Suppressor macrophage treated with lipopolysaccharide for 4 hours (primary cell): ENCODE measurements at places on chromosomes 12 and 14.

DNA sequence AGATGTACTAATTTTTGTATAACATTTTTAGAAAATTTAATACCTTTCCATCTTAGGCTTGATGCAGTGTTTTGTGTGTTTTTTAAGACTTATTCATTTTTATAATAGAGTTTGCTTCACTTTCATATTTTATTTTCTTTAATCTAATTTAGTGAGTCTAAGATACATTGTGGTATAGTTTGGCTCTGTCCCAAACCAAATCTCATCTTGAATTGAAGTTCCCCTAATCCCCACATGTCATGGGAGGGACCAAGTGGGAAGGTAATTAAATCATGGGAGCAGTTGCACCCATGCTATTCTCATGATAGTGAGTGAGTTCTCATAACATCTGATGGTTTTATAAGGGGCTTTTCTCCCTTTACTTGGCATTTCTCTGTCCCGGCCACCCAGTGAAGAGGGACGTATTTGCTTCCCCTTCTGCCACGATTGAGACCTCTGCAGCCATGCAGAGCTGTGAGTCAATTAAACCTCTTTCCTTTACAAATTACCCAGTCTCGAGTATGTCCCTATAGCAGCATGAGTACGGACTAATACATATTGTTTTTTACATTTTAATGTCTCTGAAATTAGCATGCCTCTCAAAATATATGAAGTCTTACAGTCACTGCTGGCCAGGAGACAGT lies 34.9 kb downstream of the GABARAPL1 start:
- no peak for DNase-seq

DNA sequence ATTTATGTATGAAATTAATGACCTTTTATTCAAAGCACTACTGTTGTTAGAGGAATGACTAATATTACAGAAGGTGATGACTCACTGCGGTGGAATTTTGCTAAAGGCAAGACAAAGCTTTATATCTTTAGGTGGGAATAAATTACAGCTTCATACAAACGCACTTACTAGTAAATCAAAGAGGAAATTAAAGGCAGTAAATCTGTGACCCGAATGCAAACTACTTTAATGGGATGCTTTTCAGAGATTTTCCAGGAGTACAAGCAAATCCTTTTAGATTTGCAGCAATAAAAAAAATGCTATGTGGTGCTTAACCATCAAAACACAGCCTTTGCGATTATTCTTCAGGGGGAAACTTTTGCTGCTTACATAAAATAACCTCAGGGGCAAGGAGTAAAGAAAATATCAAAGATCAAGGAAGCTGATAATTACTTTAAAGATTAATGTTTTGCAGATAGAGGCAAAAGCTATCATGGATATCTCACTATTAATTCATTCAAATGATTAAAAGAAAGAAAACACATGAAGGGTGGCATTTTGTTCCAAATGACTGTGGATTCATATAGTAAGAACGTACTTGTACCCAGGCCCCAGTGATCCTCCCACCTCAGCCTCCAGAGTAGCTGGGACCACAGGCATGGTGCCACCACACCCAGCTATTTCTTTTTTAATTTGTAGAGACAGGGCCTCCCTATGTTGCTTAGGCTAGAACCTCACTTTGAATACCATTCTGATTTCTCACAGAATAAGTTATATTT lies 98.9 kb downstream of the DENND5B start:
- DNase-seq: peak; percentile 18

- DNase-seq: peak; percentile 43
These were observed 101.2 kb downstream of the EEA1 start for GRCh38 chr12:92827836-92828431.

- no peak for DNase-seq
These were observed 12.9 kb upstream of the TUBA1A start for GRCh38 chr12:49201595-49202295.

- DNase-seq: no peak
These were observed 181.1 kb upstream of the HIF1A start for GRCh38 chr14:61513986-61514830.

DNA sequence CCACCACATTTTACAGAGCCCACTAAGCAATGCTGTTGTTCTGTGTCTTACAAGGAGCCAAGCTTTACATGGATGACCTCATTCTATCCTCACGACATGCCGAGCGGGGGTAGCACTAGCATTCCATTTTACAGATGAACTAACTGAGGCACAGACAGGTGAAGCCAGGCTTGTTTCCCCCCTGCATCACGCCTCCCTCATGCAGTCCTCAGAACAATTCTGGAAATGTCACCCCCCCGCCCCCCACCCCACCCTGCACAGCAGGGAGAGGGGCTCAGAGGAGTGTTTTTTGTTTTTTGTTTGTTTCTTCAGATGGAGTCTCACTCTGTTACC lies 1.5 kb downstream of the SLC8B1 start:
- no peak for DNase-seq

GRCh38 chr14:74360163-74360562 lies 11.9 kb downstream of the VRTN start:
- no peak for DNase-seq

GRCh38 chr14:23537351-23538049 lies 14.1 kb downstream of the ZFHX2 start:
- DNase-seq: no peak

DNA sequence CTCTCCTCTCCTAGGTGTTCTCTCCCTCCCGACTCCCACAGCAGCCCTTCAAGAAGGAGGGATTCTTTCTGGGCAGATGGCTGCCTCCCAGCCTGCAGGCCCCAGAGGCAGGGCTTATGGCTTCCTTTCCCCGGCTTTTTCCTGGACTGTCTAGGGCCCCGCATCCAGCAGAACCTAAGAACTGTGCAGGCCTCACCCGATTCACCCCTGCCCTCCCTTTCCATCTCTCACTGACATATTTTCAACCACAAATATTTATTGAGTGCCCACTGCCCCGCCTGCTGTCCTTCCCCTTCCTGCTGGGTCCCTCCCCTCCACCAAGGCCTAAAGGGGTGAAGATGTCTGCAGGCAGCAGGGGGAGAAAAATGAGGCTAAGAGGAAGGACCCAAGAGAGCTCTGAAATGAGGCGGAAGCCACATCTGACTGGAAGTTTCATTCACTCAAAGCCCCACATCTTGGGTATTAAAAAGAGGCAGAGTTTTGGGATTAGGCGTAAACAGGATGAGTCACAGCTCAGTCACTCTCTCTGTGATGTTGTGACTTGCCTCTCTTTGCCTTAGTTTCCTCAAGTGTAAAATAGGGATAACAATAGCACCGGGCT lies 2.9 kb downstream of the SCNN1A start:
- peak; percentile 62 for DNase-seq

DNA sequence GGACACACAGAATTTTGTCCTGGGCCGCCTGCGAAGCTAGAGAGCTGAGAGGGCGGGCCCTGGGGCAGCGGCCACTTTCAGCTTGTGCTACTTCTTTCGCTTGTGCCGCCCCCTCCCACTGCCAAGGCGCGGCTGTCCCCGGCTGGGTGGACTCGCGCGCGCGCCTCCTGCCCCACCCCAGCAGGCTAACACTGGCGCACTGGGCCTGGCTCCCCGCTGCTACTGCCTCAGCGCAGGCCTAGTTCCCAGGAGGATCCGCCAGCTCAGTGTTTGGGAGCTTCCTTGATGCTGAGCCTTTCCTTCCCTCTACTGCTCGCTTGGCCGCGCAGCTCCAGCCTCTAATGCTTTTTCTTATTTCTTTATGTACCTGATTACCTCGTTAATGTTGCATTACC lies 27.4 kb upstream of the METAP2 start:
- no peak for DNase-seq

- no peak for DNase-seq
These were observed 56.5 kb upstream of the KCNH3 start for GRCh38 chr12:49482095-49483051.

GRCh38 chr12:110917961-110918360 lies 2.4 kb downstream of the MYL2 start:
- no peak for DNase-seq

- peak; percentile 16 for DNase-seq
These were observed 1.6 kb downstream of the SIX4 start for GRCh38 chr14:60722357-60723115.

DNA sequence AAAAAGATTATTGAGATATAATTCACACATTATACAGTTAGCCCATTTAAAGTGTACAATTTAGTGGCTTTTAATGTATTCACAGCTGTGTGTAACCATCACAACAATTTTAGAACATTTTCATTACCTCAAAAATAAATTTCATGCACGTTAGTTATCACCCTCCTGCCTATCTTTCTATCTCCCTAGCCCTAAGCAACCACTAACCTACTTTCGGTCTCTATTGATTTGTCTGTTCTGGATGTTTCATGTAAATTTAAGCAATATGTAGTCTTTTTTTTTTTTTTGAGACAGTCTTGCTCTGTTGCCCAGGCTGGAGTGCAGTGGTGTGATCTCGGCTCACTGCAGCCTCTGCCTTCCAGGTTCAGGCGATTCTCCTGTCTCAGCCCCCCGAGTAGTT lies 439.4 kb downstream of the PCNX1 start:
- DNase-seq: no peak

DNA sequence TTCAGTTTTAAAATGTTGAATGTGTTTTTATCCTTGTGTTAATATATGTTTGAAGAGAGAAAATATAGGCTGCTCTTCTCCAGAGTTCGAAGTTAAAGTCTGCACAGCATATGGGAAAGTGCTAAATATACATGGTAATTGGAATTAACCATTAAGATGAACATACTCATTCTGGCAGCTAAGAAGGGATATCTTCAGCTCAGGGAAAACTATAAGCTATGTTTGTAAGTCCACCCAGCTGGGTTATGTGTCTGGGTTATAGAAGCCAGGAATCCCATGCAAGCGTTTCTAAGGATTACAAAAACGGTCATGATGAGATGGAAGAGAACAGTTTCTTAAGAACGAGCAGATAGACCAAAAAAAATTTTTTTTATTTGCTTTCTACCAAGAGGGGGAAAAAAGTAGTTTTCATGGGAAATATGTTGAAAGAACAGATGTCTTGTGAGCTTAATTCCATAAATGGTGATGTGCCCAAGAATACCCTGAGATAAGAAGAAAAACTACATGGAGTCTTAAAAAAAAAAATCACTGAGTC lies 198.9 kb downstream of the FBXL14 start:
- no peak for DNase-seq

DNA sequence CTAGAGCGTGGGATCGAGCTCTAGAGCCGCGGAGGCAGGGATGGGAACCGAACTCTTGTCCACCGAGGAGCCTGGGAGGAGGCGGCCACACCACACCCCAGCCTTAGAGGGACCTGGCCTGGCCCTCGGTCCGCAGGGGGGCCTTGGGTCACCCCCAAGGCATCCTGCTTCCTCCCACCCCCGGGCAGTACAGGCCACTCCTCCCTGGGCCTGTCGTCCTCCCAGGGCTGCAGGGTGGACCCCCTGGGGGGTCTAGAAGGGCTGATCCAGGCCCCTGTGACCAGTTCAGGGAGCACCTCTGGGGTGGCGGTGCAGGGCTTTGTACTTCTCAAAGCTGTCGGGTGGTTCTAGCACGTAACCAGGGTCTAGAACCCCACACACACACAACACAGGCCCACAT lies 79.1 kb upstream of the FBRSL1 start:
- no peak for DNase-seq

- DNase-seq: no peak
These were observed 572.8 kb upstream of the STXBP6 start for GRCh38 chr14:25622763-25623162.

- DNase-seq: peak; percentile 11
These were observed 56.7 kb upstream of the CHGA start for GRCh38 chr14:92866181-92866752.

DNA sequence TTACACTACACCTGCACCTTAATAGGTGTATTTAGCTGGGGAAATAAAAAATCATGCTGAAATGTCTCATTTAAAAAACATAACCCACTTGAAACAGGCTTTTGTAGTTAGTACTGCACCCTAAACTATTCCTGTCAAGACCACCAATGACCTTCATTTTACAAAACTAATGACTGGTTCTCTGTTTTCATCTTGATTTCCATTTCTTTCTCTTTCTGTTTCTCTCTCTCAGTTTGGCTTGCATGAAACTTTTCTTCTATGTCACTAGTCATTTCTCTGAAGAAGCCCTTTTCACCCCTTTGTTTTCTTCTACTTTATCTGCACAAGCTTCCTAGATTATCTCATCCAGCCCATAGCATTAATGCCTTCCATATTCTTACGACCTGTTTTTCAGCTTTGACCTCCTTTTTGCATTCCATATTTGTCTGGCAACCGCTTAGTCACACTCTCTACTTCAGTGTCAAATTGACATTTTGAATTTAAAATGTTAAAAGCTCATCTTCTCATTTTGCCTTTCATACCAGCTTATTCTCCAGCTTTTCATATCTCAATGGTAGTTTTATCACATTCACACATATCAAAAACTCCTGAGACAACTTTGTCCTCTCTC lies 32.7 kb upstream of the KLRF1 start:
- DNase-seq: peak; percentile 43

DNA sequence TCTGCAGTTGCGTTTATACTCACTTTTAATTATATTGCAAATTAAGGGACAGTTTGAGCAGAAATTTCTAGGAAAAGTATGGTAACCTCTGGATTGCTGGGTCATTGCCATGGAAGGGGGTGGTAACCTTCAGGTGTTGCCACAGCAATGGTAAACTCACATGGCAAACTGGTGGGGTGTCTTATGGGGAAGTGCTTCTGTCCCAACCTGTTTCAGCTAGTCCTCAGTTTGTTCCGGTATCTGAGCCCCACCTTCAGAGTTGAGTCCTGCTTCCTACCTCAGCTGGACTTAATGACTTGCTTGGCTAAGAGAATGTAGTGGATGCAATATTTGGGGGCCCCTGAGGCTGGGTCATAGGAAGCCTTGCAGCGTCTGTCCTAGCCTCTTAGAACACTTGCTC lies 7.3 kb upstream of the CLMN start:
- no peak for DNase-seq

- DNase-seq: no peak
These were observed 379.4 kb downstream of the RPS29 start for GRCh38 chr14:49206828-49207227.

DNA sequence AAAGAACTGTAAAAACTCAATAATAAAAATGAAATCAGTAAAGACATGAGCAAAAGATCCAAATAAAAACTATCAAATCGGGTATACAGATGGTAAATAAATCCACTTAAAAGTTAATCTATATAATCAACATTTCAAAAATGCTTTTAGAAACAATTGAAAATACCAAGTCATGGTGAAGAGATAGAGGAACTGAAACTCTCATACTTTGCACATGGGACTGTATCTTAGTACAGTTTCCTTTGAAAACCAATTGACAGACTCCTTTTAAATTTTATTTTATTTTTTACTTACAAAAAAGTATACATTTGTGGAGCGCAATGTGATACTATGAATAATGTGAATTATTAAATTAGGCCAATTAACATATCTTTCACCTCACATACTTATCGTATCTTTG lies 98.6 kb upstream of the FAR2 start:
- DNase-seq: peak; percentile 17

- DNase-seq: no peak
These were observed 15.1 kb downstream of the LRTM2 start for GRCh38 chr12:1835211-1836131.

- peak; percentile 26 for DNase-seq
These were observed 89.1 kb downstream of the LRRK2 start for GRCh38 chr12:40313928-40314327.
